ENCODE measurements at places on chromosomes 3 and 15.

GRCh38 chr3:50698269-50698668, 23.5 kb downstream of the DOCK3 start:
- no peak for DNase-seq

- no peak for DNase-seq
Observed at GRCh38 chr15:53581513-53581912, 177.9 kb downstream of the WDR72 start.

DNA sequence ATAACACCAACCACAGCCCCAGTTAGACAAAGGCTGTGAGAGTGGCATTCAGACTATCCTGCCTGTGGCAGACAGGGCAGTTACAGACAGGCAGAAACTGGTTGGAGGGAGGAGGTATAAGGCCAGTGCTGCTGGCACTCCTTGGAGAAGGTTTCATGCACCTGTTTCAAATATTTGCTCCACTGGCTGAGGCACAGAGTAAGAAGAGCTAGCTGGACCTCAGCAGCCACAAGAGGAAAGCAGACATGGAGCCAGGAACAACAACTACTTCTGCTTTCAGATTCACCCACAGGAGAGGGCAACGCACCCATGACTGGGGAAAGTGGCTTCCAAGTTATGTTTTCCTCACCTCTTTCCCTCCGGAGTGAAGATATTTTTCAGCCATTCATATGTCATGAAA, 11.5 kb upstream of the PRKAR2A start:
- DNase-seq = no peak

DNA sequence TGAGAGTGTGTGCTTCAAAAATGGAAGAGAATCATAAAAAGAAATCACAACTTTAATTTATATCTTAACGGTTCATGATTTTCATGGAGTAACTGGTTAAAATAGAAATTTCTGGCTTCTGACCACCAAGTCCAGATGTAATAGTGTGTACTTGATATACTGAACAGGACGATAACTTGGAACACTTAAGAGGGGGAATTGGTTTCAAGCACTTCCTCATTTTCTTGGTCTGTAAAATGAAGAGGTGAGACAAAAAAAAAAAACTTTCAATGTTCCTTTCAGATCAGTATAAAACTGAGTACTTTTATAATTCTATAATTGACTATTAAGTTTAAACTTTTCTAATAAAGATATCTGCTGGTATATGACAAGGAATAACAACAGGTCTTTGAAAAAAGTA, 64.0 kb upstream of the TRA2B start:
- DNase-seq = no peak

- no peak for DNase-seq
Observed at GRCh38 chr3:58337190-58337589, 4.5 kb downstream of the PXK start.

DNA sequence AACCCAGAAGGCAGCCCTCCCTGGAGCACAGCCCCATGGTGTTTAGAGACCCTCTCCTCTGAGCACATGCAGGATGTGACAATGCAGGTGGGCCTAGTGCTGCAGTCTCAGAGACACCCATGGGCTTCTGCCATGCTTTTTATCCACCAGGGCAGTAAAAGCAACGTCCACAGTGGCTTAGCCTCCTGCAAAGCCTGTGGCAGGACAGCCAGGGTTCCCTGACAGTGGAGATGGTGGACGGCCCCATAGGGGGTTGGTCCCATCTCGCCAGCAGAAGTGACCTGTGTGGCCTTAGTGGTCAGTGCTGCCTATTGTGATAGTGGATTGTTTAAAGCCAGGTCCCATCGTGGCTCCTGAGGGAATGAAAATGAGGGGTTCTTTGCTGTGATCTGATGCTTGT, 46.6 kb downstream of the APBA2 start:
- no peak for DNase-seq

DNA sequence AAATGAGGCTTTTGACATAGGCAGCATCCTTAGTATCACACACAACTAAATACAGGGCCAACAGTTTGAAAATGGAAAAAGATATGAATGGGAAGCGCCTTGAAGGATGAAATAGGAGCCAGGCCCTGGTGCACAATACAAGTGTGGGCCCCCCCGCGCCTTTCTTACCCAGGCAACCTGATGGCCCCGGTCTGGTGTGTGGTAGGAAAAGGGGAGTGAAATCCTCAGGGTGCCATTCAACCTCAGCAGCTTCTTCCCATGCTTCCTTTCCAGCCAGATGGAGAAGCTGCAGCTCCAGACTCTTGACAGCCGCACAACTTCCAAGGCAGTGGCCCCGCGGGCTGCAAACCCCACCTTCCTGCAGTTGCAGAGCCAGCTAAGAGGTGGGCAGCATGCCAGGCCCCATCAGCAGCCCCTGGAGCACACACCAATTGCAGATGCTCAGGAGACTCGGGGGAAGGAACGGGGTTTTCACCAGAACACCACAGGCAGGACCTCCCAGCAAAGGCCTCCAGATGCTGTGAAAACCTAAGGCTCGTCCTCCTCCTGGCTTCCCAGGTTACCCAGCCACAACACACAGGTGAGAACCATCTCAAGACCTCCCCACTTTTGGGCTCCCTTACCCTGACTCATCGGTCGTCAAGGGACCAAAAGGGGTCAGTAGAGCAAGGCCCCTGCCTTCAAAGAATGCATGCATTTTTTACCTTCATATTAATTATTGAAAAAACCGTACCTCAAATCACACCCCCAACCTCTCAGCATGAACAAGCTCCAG, 101.6 kb downstream of the CPN2 start:
- DNase-seq = no peak

GRCh38 chr3:112767177-112767576, 79.5 kb downstream of the CD200R1L start:
- DNase-seq = peak; percentile 21

DNA sequence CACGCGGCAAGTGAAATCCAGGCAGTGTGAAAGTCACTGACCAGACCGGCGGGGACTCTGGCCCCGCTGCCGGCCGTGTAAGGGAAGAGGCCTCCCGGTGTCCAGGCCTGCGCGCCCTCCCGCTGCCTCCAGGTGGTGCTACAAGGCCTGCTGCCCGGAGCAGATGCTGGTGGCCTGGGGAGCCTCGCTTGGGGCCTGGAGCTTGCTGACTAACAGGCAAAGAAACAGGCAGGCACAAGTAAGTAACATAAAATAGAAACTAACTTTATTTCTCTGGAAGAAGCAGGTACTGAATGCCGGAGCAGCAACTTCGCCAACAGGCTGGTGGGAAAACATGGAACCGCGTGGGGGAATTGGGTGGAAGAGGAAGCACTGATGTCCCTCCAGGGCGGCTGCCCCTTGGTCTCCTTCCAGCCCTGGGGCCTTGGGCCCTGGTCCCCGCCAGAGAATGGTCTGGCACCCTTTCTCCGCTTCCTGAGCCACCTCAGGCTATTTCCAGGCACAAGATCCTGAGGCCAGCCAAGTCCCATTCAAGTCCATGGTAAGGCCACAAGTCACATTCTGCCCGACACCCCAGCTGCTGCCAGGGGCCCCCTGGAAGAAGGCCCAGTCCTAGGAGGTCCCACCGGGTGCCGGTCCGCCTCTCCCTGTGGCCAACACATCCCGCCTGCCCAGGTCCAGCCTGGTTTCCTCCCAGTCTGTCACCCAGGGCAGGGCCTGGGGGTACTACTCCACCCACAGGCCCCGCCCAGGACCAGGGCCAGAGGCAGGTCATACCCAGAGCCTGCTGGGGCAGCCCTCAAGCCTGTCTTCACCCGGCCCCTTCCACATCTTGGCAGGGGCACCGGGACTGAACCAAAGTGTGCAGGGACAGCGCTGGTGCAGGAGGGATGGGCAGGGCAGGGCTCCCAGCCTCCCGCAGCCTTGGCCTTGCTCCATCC, 45.0 kb downstream of the TNK2 start:
- DNase-seq = peak; percentile 50

DNA sequence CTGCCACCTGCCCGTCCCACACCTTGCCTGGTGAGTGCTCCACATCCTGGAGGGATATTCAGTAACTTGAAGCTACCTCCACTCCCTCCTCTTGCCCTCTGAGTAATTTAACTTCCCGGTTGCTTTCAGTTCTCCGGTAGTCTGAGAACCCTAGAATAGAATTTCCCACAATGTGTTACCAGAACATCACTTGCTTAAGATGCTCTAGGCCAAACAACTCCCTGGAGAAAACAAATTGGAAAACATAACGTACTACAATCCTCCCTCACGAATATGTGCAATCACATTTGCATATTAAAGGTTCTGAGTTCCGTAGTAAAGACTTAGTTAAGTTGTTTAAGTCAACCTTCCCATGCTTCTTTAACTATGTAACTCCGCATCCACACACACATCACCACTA, 44.8 kb downstream of the SLCO2A1 start:
- DNase-seq = no peak

DNA sequence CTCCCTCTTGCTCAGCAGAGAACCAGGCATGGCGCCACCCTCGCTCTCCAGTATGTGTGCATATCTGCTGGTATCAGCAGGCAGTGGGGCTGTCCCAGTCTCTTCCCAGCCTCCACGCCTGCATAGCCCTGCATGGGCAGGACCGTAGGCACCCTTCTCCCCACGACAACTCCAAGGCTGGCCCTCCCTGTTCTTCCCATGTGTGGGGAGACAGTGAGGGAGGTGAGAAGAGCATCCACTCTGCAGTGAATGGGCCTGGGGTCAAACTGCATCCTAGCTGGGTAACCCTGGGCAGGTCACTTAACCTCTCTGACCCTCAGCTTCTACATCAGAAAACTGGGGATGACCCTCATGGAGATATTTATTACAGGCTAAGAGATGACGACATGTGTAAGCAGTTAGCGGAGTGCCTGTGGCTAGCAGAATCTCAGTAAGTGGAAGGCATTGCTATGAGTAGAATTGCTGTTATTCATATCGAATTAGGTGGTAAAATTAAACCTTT, 13.3 kb upstream of the SSUH2 start:
- no peak for DNase-seq

- no peak for DNase-seq
Observed at GRCh38 chr3:119624002-119624720, 26.5 kb downstream of the PLA1A start.

- no peak for DNase-seq
Observed at GRCh38 chr3:39322936-39323335, 6.6 kb upstream of the CCR8 start.

- DNase-seq = no peak
Observed at GRCh38 chr3:47870156-47870555, 67.2 kb downstream of the DHX30 start.

DNA sequence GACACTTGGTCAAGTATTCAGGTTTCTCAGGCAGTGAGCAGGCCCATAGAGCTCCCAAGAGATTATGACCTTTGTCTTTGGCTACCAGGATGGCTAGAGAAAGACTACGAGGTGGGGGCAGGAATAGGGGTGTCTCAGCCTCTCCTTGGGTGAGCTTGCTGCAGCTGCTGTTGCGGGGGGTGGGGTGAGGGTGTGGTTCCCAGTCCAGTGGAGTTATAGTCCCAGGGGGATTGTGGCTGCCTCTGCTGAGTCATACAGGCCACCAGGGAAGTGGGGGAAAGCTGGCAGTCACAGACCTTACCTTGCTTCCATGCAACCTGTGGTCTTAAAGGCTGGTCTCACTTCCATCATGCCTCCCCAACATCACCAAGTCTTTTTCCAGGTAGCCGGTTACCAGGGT, 31.7 kb downstream of the ATP2C1 start:
- peak; percentile 75 for DNase-seq

GRCh38 chr15:99603828-99604227, 38.0 kb downstream of the MEF2A start:
- DNase-seq = no peak

DNA sequence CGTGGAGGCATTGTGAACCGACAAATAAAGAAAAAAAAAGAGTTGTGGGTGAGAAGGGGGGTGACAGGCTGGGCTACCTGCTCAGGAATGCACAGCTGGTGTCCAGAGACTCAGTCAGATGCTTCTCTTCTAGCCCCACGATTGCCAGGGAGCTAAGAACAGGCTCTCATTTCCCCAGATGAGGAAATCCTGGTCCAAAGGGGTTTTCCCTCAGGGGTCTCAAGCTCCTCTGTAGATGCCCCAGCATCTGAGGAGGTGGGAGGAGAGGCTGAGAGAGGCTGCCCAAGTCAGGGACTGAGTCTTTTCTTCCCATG, 35.5 kb downstream of the BNC1 start:
- no peak for DNase-seq

GRCh38 chr3:169241991-169242707, 421.4 kb downstream of the MECOM start:
- no peak for DNase-seq

GRCh38 chr3:125005222-125005621, 50.6 kb downstream of the HEG1 start:
- no peak for DNase-seq

DNA sequence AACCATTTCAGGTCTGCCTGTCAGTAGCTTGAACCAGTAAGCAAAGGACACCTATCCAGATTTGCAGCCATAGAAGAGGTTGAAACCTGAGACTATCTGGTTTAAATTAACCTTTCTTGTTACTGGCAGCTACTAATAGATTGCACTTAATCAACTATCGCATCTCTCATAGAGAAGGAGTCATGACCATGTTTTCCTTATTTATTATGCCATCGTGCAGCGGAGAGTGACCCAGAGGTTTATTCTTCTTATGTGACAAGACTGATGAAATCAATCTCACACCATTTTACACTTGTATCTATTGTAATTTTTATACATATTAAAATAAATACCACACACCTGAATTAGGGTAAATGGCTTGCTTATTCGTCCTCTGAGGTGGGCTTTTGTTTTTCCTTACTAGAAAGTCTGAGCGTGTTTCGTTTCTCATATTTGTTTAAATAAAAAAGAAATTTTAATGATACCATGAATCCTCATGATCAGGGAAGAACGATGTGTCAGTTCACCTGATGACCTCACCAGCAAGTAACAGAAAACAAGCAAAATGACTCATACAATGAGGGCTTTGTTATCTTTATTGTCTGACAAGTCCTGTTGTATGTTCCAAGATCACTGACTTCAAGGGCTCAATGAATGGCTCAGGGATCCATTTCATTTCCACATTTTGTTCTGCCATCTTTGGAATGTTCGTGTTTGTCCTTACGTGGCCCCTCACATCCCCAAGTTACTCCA, 379.5 kb upstream of the DPH6 start:
- DNase-seq = no peak

DNA sequence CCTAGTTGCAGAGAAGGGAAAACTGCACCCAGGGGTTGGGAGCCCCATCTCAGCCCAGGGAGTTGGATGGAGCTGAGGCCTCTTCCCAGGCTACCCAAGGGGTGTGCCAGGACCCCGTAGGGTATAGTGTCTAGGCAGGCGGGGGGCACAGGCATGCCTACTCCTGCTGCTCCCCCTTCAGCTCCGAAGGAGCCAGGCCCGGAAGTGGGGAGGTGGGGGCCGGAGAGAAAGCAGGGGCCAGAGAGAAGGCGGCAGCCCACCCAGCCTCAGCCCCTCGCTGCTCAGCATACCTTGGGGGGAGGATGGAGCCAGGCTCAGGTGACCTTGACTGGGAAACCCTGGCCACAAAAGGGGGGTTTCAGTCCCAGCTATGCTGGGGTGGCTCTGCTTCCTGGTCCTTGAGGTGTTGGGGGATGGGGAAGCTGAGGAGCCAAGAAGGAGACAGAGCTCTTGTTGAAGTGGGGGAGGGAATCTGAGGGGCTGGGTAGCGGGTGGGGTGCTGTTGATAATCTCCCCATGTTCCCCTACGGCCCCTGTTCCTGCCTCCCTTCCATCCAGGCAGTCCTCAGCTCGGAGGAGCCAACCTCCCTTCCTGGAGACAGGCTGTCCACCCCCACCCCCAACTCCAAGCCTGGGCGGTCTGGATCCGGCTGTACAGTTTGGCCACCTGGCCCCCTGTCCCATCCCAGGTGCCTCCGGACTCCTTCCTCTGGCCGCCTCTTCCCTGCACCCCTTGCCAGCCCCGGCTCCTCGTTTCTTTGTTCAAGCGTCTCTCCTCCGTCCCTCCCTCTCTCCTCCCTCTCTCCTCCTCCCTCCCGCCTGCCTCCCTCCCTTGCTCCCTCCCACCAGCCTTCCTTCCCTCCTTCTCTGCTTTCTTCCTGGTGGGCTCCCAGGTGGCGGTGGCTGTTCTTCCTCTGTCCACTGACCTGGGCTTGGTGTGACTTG, 1.7 kb downstream of the SEMA3F start:
- DNase-seq = no peak

Measured in stimulated activated naive B cell treated with anti-CD40 and anti-IgM and Interleukin-4, amounts not matched to agents 10 μg/mL and 1 μg/mL and 100 μg/mL, for 72 hours (primary cell).